ENCODE measurements at places on chromosomes 1 and 21.

- no peak for DNase-seq
Measured at GRCh38 chr1:95388031-95388430, 154.0 kb downstream of the RWDD3 start.

DNA sequence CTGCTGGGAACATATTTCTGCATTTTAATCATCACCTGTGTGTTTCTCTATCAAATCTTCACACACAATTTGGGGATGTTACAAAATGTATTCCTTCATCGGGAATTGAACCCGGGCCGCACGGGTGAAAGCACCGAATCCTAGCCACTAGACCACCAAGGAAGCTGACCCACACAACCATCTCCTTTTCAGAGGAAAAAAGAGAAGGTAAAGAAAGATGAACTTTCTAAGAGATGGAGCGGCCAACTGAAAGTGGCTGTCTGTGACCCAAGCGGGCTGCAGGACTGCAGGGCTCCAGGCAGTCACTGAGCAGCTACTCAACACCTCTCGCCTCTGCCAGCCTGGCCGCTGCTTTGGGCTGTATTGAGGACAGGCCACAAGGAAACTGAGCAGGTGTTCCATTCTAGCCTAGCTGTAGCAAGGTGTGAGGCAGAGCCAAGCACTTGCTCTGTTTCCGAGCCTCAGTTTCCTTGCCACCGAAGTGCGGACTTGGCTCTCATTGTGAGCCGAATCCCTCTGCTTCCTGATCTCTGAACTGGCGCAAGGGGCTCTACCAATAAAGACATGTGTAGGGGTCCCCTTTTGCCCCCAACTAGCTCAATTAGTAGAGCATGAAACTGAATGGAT is 156.9 kb upstream of the NBPF11 start:
- DNase-seq: no peak

- no peak for DNase-seq
Measured at GRCh38 chr1:7482772-7483495, 288.2 kb upstream of the VAMP3 start.

GRCh38 chr21:30425826-30426225 is at the start of gene KRTAP13-3:
Gene KRTAP13-3 (minus strand): TSS chr21:30425926. CDS start chr21:30425912, 14 bp downstream.
- DNase-seq: no peak

DNA sequence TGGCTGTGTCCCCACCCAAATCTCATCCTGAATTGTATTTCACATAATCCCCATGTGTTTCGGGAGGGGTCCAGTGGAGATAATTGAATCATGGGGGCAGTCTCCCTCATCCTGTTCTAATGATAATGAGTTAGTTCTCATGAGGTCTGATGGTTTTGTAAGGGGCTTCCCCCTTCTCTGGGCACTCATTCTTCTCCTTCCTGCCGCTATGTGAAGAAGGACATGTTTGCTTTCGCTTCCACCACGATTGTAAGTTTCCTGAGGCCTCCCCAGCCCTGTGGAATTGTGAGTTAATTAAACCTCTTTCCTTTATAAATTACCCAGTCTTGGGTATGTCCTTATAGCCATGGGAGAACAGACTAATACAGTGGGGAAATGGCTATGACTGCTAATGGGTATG is 72.7 kb upstream of the ZNF648 start:
- DNase-seq: no peak

- no peak for DNase-seq
Measured at GRCh38 chr1:24454673-24455072, 39.1 kb downstream of the NIPAL3 start.

GRCh38 chr1:41466146-41466545 is 18.3 kb downstream of the EDN2 start:
- no peak for DNase-seq

DNA sequence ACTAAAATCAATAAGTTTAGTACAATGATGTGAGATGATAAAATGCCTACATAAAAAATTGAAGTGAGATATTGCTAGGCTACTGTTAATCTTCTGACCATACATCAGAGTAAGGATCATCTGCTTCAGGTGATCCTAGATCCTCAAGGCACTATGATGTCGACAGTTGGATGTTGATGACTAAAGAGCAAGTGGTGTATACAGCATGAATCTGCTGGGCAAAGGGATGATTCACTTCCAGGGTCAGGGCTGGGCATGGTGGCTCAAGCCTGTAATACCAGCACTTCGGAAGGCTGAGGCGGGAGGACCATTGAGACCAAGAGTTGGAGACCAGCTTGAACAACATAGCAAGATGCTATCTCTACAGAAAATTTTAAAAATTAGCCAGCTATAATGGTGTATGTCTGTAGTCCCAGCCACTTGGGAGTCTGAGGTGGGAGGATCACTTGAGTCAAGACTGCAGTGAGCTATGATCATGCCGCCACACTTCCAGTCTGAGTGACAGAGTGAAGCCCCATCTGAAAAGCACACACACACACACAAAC is 24.6 kb downstream of the NUF2 start:
- DNase-seq: no peak

DNA sequence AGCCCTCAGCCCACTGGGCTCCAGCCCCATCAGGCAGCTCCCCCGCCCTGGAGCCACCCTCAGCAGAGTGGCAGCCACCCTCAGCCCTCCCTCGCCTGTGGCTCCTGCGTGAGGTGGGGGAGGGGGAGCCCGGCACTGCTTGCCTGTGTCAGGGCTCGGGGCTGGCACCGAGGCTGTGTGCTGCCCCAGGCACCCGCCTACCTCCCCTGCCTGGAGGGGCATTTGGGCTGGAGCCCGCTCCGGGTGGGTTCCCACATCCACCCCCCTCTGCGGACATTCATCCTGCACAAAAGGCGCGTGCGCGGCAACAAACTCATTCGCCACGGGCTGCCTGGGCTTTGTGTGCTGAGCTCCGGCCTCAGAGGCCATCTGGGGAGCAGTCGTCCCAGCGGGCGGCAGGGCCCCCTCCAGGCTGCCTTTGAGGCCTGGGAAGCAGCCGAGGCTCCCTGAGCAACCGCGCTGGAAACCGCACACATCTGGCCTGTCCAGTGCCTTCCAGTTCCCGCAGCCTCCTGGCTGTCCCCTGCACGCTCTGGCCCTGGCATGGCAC is 12.6 kb upstream of the TNFRSF14 start:
- DNase-seq: no peak

GRCh38 chr1:99745061-99745460 is 21.4 kb downstream of the FRRS1 start:
- no peak for DNase-seq

DNA sequence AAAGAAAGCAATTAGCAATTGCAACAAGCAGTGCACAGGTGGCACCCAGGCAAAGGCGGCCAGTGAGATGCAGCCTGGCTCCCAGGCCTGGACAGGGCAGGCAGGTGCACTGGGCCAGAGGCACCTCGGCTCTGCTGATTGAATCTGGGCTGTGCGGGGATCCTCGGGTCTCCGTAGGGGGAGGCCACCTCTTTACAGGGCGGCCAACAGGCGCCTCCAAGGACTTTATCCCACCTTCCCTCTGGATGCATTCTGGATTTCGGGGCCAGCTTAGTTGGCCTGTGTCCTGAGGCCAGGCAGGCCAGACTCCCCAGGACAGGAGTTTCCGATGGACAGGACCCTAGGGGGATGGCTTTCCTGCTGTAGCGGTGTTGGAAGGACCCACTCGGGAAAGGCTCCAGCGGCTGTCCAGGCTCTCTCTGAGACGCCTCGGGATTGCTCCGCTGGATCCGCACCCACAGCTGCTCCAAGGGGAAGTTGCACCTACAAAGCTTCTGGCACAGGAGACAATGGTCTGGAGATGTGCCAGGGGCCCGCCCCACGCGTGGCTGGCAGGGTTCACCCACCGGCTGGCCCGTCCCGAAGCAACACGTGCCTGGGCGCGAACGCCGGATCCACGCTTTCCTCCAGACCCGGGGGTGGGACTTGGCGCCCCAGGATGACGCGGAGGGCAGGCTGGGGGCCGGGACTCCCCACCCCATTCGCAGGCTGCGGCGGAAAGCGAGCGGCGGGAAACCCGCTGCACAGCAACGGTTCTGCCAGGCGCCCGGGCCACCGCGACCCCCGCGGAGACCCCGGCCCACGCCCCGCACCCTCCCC is 810 bp downstream of the SLC19A1 start:
- peak; percentile 84 for DNase-seq

DNA sequence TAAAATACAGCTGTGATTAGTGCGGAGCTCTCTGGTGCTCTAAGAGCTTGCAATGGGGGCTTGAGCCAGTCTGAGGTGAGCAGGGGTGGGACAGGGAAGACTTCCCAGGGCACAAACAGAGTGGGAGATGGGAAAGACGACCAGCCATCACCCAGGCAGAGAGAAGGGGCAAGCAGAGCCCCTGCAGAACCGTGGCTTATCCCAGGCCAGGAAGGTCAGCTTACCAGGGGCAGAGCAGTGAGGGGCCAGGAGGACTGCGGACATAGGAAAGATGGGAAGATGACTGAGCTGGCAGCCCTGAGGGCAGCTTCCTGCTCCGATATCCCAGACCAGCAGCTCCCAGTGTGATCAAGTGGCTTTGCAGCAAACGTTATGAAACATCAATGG is 55.4 kb upstream of the IFFO2 start:
- DNase-seq: peak; percentile 85

- DNase-seq: no peak
Measured at GRCh38 chr1:199029401-199029800, 390.6 kb downstream of the PTPRC start.

DNA sequence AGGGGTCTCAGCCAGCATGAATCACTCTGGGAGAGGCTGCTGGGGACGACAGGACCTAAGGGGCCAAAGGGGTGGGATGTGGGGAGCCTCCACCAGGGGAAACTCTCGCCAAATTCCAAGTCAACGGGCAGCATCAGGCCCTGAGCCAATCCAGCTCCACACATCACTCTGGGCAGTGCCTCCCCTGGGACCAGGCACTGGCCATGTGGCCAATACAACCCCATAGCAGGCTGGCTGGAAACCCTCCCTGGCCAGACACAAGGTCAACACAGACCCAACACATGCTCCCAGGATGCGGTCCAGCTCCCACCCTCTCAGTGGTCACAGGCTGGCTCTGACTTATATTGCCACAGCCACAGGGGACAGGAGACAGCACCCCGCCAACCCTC is 60.0 kb downstream of the MEGF6 start:
- no peak for DNase-seq

DNA sequence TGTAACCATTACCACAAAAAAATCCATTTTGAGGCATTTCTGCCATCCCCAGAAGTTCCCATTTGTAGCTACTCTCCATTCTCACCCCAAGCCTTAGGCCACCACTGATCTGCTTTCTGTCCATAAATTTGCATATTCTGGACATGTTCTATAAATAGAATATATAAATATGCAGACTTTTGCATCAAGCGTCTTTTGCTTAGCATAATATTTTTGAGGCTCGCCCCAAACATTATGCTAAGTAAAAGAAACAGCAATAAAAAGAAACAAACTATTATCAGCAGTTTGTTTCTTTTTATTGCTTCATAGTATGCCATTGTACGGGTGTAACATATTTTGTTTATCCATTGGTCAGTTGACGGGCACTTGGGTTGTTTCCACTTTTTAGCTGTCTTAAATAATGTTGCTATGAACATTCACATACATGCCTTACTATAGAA is 7.9 kb downstream of the TFAP2E start:
- no peak for DNase-seq

GRCh38 chr21:44938772-44939531 is 877 bp upstream of the SLX9 start:
- DNase-seq: no peak

DNA sequence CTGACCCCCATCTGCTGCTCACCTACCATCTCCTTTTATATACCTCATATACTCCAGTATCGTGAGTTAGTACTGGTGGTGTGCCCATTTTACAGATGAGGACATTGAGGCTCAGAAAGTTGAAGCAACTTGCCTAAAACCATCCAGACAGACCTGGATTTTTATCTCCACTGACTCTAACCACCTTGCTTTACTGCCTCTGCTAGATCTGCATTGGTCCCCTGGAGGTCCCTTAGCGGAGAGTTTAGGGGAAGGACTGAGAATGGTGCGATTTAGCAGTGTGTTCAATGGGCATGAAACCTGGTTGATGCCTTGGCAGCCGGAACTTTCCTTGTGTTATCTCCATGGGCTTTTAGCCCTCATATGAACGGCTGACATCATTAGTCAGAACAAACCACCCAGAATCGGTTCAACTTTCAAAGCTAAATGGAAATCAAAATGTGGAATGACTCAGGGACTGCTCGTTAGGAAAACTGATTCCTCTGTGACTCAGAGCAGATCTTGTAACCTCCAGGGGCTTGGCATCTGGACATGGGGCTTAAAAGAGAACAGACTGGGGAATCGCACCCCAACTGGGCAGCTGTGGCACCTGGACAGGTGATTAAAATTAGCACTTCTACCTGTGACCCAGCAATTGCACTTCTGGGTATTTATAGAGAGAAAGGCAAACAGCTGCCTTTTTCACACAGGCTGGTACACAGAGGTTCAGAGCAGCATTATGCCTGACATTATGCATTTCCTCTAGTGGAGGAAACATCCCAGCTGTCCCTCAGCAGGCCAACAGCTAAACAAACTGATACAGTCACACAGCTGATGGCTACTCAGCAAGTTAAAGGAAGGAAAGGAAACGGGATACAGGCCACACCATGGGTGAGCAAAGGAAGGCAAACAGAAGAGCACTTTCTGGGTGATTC is 25.3 kb downstream of the TMEM51 start:
- no peak for DNase-seq

- DNase-seq: no peak
Measured at GRCh38 chr1:71565831-71566230, 485.0 kb upstream of the ZRANB2 start.

- DNase-seq: no peak
Measured at GRCh38 chr1:3778590-3779264, 6.2 kb downstream of the SMIM1 start.

DNA sequence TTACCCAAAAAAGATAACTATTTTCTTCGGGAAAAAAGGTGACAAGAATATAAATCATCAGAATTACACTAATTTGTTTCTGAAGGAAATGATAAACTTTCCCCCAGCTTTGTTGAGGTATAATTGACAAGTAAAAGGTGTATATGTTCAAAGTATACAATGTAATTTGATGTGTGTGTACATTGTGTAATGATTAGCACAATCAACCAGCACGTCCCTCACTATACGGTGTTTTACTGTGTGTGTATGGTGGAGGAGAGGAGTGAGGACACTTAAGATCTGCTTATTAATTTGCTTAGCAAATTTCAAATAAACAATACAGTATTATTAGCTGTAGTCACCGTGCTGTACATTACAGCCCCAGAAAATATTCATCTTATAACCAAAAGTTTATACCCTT is 77.7 kb downstream of the CAMTA1 start:
- DNase-seq: no peak

GRCh38 chr1:156471496-156472490 is 28.8 kb downstream of the MEF2D start:
- DNase-seq: no peak

GRCh38 chr1:234239936-234240335 is 133.3 kb upstream of the COA6 start:
- DNase-seq: no peak

- no peak for DNase-seq
Measured at GRCh38 chr1:156437037-156437867, 63.3 kb downstream of the MEF2D start.

GRCh38 chr1:70410604-70411359 is at the start of gene CTH:
Gene CTH (plus strand): TSS chr1:70411268. CDS start chr1:70411416, 148 bp downstream.
- no peak for DNase-seq
